GM12878 (cell line): ENCODE measurements at places on chromosomes 7 and 10. TPM values are rescaled to one million over a fixed set of nuclear protein-coding genes. Genes with fewer than 3 reads are reported as not detected.

GRCh38 chr7:24442170-24442777 is 131.0 kb upstream of the PALS2 start:
- 0 out of 2 replicates have a peak overlapping the region, but pooled peaks have one; percentile 1 for H3K27ac ChIP-seq
- H3K4me1 ChIP-seq: peaks cover 12% of the 10 kb centered on the region
- H3K27me3 ChIP-seq: no peaks in the 10 kb centered on the region

Gene CRTAC1
- total RNA-seq: 0.10 TPM in 1 of 2 replicates, not detected in the other

Gene GDI2
- 261 and 262 TPM in 2 replicates for total RNA-seq

Gene VDAC2
- 178 and 185 TPM in 2 replicates for total RNA-seq

GRCh38 chr10:116733566-116733965 is 8.8 kb downstream of the HSPA12A start:
- H3K4me3 ChIP-seq: no peak overlapping the region
- H3K27me3 ChIP-seq: no peaks in the 10 kb centered on the region
- no peak overlapping the region for H3K27ac ChIP-seq
- H3K36me3 ChIP-seq: no peaks in the 10 kb centered on the region
- H3K4me1 ChIP-seq: no peaks in the 10 kb centered on the region
- DNase-seq: no peak

GRCh38 chr7:132255898-132256297 is 320.4 kb downstream of the PLXNA4 start:
- no peak for DNase-seq
- H3K4me3 ChIP-seq: no peak overlapping the region
- no peaks in the 10 kb centered on the region; the same call in 1 of the 2 replicates for H3K27me3 ChIP-seq
- H3K4me1 ChIP-seq: no peaks in the 10 kb centered on the region
- H3K27ac ChIP-seq: no peak overlapping the region

DNA sequence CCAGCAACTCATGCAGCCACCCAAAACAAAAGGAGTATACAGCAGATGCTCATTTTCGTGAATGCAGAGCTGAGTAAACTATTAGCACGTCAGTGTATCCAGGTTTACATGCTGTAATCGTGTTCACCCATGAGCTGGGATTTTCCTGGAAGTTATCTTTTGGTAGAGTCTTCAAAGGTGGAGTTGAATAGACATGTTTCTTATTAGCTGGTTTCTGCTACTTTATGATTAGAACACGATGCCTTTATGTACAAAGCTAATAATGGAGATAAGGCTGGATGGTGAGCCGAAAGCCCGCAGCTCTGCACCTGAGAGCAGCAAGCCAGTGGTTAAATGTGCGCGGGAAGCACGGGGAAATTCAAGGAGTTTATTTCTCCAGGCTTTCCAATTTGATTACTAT is 123.8 kb downstream of the ADARB2 start:
- no peak overlapping the region for H3K27ac ChIP-seq
- no peaks in the 10 kb centered on the region for H3K27me3 ChIP-seq
- H3K4me1 ChIP-seq: no peaks in the 10 kb centered on the region; the same call in 1 of the 2 replicates
- no peak overlapping the region for H3K4me3 ChIP-seq
- no peaks in the 10 kb centered on the region for H3K36me3 ChIP-seq
- DNase-seq: no peak

Gene FAM180A
- not detected in 2 replicates for total RNA-seq

GRCh38 chr7:30474893-30475292 is 3.7 kb downstream of the NOD1 start:
- H3K4me1 ChIP-seq: peaks cover 36% of the 10 kb centered on the region
- peak overlapping the region; percentile 15; the same call in 1 of the 2 replicates for H3K4me3 ChIP-seq
- no peaks in the 10 kb centered on the region for H3K36me3 ChIP-seq
- no peaks in the 10 kb centered on the region for H3K27me3 ChIP-seq

Gene STARD3NL
- 62.9 and 66.1 TPM in 2 replicates for total RNA-seq

Gene PHKG1
- 0.64 and 0.82 TPM in 2 replicates for total RNA-seq

Gene ANK3
- total RNA-seq: 0.58 and 0.82 TPM in 2 replicates

DNA sequence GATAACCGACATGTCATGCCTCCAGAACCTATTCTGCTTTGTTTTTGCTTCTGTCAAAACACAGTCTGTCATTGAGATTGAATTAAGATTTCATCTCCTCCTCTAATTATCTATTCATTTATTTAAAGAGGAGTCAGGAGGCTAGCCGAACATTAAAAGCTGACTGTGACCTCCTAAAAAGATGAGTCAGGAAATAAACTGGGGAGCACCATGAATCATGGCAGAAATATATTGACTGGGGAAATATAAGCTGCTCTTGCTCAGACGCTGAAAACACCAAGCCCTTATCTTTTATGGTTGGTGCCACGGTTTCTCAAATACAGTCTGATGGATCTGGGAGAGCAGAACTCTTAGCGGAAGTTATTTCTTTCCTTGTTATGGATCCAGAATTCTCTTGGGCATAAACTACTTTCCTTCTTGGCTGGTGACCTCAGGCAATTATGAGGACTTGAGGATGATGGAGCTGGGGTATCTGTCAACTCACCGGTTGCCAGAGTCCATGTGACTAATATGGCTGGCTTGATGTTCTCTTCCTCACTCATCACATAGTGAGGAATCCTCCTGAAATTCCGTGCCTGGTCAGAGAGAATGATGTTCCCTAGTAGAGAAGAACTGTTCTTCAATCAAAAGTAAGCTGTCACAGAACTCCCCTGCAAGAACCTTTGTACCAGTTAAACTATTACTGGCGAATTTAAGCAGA is 307.6 kb upstream of the PHYHIPL start:
- no peaks in the 10 kb centered on the region for H3K27me3 ChIP-seq
- H3K27ac ChIP-seq: no peak overlapping the region
- H3K4me1 ChIP-seq: no peaks in the 10 kb centered on the region
- no peaks in the 10 kb centered on the region for H3K36me3 ChIP-seq

DNA sequence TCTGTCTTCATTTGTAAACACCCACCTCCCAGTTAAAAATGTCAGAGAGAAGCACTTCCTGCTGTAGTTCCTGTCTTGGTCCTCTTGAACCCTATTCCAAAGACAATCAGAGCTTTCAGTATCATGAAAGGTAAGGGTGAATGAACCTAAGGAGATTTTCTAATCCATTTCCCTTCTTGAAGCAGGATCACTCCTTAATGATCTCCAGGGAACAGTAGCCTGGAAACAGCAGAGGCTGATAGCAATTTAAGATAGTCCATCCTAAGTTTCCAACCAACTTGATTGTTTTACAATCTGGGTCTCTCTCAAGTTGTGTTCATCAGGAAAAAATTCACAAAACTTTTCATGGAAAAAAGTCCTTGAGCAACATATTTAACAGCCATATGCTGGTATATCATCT is 273.6 kb downstream of the NEBL start:
- no peak overlapping the region for H3K27ac ChIP-seq
- H3K27me3 ChIP-seq: no peaks in the 10 kb centered on the region
- no peak overlapping the region for H3K4me3 ChIP-seq
- no peak for DNase-seq
- no peaks in the 10 kb centered on the region for H3K4me1 ChIP-seq
- H3K36me3 ChIP-seq: no peaks in the 10 kb centered on the region

GRCh38 chr7:140418653-140419052 is 14.8 kb downstream of the RAB19 start:
- no peak overlapping the region for H3K4me3 ChIP-seq
- H3K27ac ChIP-seq: no peak overlapping the region
- H3K4me1 ChIP-seq: no peaks in the 10 kb centered on the region

- H3K27me3 ChIP-seq: no peaks in the 10 kb centered on the region
- DNase-seq: no peak
- no peaks in the 10 kb centered on the region for H3K36me3 ChIP-seq
- no peak overlapping the region for H3K27ac ChIP-seq
- no peak overlapping the region for H3K4me3 ChIP-seq
- H3K4me1 ChIP-seq: no peaks in the 10 kb centered on the region
Observed at GRCh38 chr10:116490028-116490662, 55.6 kb upstream of the PNLIP start.

- H3K36me3 ChIP-seq: no peaks in the 10 kb centered on the region
- no peak overlapping the region for H3K4me3 ChIP-seq
- no peaks in the 10 kb centered on the region for H3K4me1 ChIP-seq
- H3K27ac ChIP-seq: no peak overlapping the region
- no peak for DNase-seq
Observed at GRCh38 chr10:21183025-21183424, 285.9 kb upstream of the NEBL start.

DNA sequence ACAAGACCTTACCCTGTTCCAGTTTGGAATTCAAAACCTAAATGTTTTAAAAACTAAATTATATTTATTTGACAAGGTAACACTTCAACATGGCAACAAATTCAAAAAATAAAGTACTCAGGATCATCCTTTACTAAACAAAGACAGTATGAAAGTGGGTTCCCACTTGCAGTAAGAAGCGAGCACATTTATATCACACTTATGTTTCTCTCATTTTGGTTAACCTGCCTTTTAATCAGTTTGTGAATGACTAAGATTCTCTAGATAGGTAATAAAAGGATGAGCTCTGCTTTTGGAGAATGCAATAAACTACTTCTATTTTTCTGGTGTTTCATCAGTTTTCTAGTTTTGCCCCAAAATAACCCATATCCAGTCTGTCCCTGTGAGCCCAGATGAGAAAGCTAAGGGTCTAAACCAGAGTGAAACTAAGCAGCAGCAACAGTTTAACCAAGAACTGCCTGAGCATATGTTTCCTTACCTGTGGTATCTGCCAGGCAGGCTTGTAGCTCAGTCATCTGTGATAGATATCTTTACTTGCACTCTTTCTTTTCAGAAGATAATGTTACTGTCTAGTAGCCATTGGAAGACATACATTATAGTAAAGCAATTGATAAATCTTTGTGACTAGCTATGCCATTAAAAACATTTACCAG is 64.1 kb downstream of the ABLIM1 start:
- no peak for DNase-seq
- no peaks in the 10 kb centered on the region for H3K36me3 ChIP-seq
- no peaks in the 10 kb centered on the region for H3K4me1 ChIP-seq
- no peak overlapping the region for H3K4me3 ChIP-seq
- no peaks in the 10 kb centered on the region for H3K27me3 ChIP-seq

DNA sequence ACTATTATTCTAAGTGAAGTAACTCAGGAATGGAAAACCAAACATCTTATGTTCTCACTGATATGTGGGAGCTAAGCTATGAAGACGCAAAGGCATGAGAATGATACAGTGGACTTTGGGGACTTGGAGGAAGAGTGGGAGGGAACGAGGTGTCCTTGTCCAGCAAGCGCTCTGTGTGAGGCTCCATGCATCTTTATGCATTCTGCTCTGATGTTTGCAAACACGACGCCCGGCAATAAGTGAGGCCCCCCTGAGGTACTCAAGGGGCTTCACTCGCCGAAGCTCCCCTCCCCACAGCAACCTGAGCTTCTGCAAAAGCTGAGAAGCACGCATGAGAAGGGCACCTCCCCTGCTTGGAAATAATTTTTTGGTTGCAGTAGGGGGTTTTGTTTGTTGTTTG is 103.3 kb downstream of the LHPP start:
- no peaks in the 10 kb centered on the region for H3K36me3 ChIP-seq
- DNase-seq: no peak
- H3K27ac ChIP-seq: no peak overlapping the region
- H3K4me3 ChIP-seq: no peak overlapping the region
- H3K4me1 ChIP-seq: no peaks in the 10 kb centered on the region

DNA sequence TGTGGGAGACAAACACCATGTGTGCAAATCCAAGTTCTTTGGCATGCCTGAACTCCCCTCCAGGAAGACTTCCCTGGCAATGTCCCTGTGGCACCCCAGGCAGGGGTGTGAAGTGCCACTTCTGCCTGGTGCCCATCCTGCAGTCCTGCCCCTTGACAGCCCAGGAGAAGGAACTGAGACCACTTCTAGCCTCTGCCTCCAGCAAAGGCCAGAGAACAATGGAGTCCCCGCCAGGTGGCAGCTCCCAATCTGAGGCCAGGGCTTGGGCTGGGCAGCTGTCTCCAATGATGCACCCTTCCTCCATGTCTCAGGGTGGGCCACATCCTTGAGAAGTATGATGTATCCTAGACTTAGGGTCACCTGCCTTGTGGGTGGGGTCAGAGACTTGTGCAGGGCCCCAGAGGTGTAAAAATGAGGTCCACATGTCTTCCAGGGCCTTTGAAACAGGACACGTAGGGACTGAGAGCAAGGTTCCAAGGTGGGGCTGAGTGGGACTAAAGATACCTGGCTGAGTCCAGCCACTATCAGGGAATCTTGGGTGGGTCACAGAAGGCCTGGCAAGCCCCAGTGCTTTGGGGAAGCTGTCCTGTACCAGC is 5.5 kb downstream of the FXYD4 start:
- no peaks in the 10 kb centered on the region for H3K36me3 ChIP-seq
- no peak overlapping the region for H3K4me3 ChIP-seq
- DNase-seq: no peak
- no peak overlapping the region for H3K27ac ChIP-seq

Gene SFRP4
- total RNA-seq: 0.24 TPM in 1 of 2 replicates, not detected in the other

Gene CDNF
- total RNA-seq: 0.43 and 1.0 TPM in 2 replicates

Gene FAM25C
- not detected in 2 replicates for total RNA-seq

Gene SEM1
- 40.2 and 44.6 TPM in 2 replicates for total RNA-seq

DNA sequence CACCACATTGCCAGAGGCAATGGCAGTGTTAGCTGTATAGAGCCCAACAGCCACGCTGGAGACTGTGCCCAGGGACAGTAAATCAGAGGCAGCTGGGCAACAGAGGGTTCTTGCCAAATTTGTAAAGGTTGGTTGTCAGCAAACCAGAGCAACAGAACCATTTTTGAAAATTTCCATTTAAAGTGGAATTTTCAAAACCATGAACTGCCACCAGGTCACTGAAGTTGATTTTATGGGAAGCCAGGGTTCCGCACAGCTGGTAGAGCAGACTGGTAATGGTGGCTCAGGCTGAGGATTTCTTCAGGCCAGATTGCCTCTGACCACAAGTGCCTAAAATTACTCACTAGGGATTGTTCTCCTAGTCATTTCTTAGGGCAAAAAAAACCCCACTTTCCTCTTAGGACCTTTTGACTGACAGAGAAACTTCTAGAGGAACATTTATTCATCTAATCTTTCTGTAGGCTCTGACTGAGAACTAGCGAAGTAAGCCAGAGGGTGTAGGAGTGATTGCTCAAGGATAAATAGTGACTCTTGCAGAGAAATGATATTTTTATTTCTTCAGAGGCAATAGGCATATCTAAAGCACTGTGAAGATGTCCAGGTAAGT is 342.4 kb downstream of the BBS9 start:
- no peaks in the 10 kb centered on the region for H3K27me3 ChIP-seq
- H3K4me3 ChIP-seq: no peak overlapping the region
- no peaks in the 10 kb centered on the region for H3K4me1 ChIP-seq
- no peaks in the 10 kb centered on the region for H3K36me3 ChIP-seq
- DNase-seq: no peak

Gene FXYD4
- total RNA-seq: not detected in 2 replicates

- H3K27me3 ChIP-seq: no peaks in the 10 kb centered on the region
- no peaks in the 10 kb centered on the region for H3K36me3 ChIP-seq
- DNase-seq: no peak
Observed at GRCh38 chr7:17126413-17127268, 171.8 kb upstream of the AHR start.

GRCh38 chr7:151238924-151239836 is 6.9 kb downstream of the CHPF2 start:
- DNase-seq: no peak
- H3K27me3 ChIP-seq: no peaks in the 10 kb centered on the region
- no peak overlapping the region for H3K27ac ChIP-seq
- H3K4me3 ChIP-seq: no peak overlapping the region

Gene ZNF746
- 17.3 and 19.0 TPM in 2 replicates for total RNA-seq
